ENCODE measurements at places on chromosomes 3 and 15. TPM values are rescaled to one million over a fixed set of nuclear protein-coding genes. Genes with fewer than 3 reads are reported as not detected.

DNA sequence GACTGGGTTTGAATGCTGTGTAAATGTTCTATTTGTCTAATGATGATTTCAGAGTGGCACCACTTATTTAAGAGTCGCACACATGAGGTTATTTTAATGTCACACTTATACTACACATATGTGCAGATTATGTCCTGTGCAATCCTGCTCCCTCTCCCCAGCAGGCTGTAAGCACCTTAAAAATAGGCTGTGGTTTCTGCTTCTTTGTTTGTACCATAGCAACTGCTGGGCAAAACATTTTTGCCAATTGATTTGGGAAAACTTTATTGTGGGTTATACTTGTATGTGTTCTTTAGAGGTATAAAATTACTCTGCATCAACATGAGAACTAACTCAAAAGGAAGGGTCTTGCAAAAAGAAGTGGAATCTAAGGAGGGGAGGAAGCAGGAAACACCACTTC lies 318.5 kb downstream of the NTRK3 start:
- DNase-seq = no peak

GP5 gene
- 0.67 TPM for total RNA-seq

GABRR3 gene
- not detected for total RNA-seq

GOLGA8R gene
- 24.6 TPM for total RNA-seq

GRCh38 chr3:62587579-62588031 lies 214.3 kb upstream of the FEZF2 start:
- no peak for DNase-seq

DNA sequence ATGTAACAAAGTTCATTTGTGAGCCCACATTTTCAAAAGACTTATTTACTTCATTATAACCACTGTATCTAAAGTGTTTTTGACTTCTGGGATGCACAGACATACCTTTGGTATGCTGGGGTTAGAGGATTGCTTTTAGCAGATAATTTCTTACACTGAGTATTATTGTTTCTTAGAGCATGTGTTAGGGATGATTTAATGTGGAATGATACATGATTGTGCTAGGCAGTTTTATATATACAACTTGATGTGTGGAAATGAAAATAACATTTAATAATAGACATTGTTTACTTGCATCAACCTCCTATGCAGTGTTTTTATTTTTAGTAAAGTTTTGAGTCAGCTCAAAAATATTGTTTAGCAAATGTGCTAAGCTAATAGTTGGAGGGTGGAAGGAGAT lies 3.4 kb downstream of the KIF23 start:
- no peak for DNase-seq

DNA sequence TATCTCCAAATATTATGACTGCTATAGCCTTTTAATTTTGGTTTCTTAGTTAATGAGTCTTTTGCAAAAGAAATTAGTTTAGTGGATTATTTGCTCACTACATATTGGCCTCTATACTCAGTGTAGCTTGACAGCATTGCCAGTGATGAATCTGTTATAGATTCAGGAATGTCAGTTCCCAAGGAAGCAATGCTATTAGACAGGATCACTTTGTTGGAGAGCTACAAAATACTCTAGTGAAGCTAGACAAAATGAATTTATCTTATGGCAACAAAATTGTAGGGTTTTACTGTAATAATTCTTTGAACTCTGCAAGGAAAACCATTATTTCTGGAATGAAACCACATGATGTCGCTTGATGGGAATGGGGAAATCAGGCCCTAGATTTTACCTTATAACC lies 543.3 kb downstream of the SQOR start:
- DNase-seq = no peak

DNA sequence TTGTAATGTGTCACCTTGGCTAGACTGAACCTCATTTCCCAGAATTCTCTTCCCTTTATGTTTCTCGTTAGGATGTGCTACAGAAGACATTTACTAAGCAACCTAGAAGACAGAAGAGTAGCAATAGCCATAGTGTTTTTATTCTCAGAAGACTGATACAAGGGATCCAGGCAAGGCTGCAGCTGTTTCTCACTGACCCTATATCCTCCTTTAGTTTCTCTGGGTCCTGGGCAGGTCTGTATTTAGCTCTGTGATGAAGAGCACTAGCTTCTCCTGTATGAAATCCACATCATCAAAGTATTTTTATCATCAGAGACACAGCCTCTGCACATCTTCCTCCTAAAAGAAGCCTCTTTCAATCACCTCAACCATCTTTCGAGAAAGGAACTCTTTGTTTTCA lies 72.5 kb downstream of the SUMF1 start:
- no peak for DNase-seq

ACP3 gene
- 3.2 TPM for total RNA-seq

- DNase-seq = peak; percentile 8
Observed at GRCh38 chr3:147816752-147817151, 407.6 kb downstream of the ZIC1 start.

GRCh38 chr3:99960123-99960878 lies 142.6 kb downstream of the CMSS1 start:
- DNase-seq = no peak

DNA sequence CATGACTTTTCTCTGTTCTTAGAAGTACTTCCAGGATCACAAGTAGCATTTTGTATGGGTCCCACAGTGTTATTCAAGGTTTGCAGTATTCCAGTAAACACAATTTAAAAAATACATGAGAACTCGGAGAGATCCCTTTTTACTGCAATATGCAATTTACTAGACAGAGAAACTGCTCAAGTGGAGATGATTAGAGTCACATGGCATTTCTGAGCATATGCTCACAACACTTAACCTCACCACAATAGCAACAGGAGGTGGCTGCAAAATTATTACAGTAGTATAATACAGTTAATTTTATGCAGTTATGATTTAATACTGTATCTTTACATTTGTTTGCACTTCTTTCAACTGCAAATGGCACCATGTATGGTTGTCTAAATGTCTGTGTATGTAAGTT lies 87.5 kb downstream of the PIK3CB start:
- no peak for DNase-seq

Data from thyroid gland (tissue), 4 donors.